Vein endothelial cell (primary cell): ENCODE measurements at places on chromosomes 2 and 18. TPM values are rescaled to one million over a fixed set of nuclear protein-coding genes. Genes with fewer than 3 reads are reported as not detected.

The PTPRN gene
- not detected in 2 replicates for total RNA-seq

The ANKRD62 gene
- total RNA-seq: not detected in 2 replicates

The DYNAP gene
- not detected in 2 replicates for total RNA-seq

The QPCT gene
- total RNA-seq: 7.5 and 18.8 TPM in 2 replicates

The LRRC30 gene
- total RNA-seq: not detected in 2 replicates

The BARD1 gene
- 10.5 and 15.3 TPM in 2 replicates for total RNA-seq

The UGGT1 gene
- 83.3 and 101 TPM in 2 replicates for total RNA-seq

The RGPD3 gene
- 0.33 and 0.38 TPM in 2 replicates for total RNA-seq

The CTIF gene
- 27.0 and 32.3 TPM in 2 replicates for total RNA-seq

The MBD1 gene
- 65.4 and 72.5 TPM in 2 replicates for total RNA-seq

The SPRED2 gene
- total RNA-seq: 2.9 and 4.6 TPM in 2 replicates

The ITPRIPL1 gene
- total RNA-seq: 2.9 and 3.4 TPM in 2 replicates

The CCDC102B gene
- 3.6 and 5.6 TPM in 2 replicates for total RNA-seq

The CXCR1 gene
- total RNA-seq: not detected in 2 replicates

The SAG gene
- total RNA-seq: not detected in 2 replicates

The IL37 gene
- 0.19 TPM in 1 of 2 replicates, not detected in the other for total RNA-seq

The AP1S3 gene
- total RNA-seq: 2.9 and 4.8 TPM in 2 replicates

The FAM237A gene
- total RNA-seq: not detected in 2 replicates

The SERPINB7 gene
- not detected in 2 replicates for total RNA-seq

The SLC11A1 gene
- total RNA-seq: under 0.01 and 0.10 TPM in 2 replicates

The DYSF gene
- total RNA-seq: 148 and 182 TPM in 2 replicates

The LRATD1 gene
- total RNA-seq: 6.2 and 8.7 TPM in 2 replicates

The RAPGEF4 gene
- total RNA-seq: 12.4 and 13.9 TPM in 2 replicates

The EHBP1 gene
- total RNA-seq: 20.3 and 31.7 TPM in 2 replicates

The HOXD13 gene
- not detected in 2 replicates for total RNA-seq

The COL3A1 gene
- total RNA-seq: 6.2 and 11.0 TPM in 2 replicates

The TUBB8B gene
- total RNA-seq: not detected in 2 replicates

The RGPD8 gene
- total RNA-seq: 12.8 and 16.0 TPM in 2 replicates

The CYTIP gene
- not detected in 2 replicates for total RNA-seq

The MTCL1 gene
- total RNA-seq: 13.4 and 22.2 TPM in 2 replicates

The SPEG gene
- under 0.01 and 1.4 TPM in 2 replicates for total RNA-seq

The NT5C1B gene
- not detected in 2 replicates for total RNA-seq

The DSG4 gene
- not detected in 2 replicates for total RNA-seq

The CHRND gene
- not detected in 2 replicates for total RNA-seq

The LYPD1 gene
- 1.9 and 24.5 TPM in 2 replicates for total RNA-seq

The SLC9A4 gene
- under 0.01 TPM in 2 replicates for total RNA-seq

The IGFBP5 gene
- 0.48 and 0.65 TPM in 2 replicates for total RNA-seq

The PRSS56 gene
- not detected in 2 replicates for total RNA-seq

The CCDC138 gene
- total RNA-seq: 7.2 and 9.2 TPM in 2 replicates

The LRP2 gene
- total RNA-seq: not detected in 2 replicates
